ENCODE measurements at places on chromosomes 3 and 15.

DNA sequence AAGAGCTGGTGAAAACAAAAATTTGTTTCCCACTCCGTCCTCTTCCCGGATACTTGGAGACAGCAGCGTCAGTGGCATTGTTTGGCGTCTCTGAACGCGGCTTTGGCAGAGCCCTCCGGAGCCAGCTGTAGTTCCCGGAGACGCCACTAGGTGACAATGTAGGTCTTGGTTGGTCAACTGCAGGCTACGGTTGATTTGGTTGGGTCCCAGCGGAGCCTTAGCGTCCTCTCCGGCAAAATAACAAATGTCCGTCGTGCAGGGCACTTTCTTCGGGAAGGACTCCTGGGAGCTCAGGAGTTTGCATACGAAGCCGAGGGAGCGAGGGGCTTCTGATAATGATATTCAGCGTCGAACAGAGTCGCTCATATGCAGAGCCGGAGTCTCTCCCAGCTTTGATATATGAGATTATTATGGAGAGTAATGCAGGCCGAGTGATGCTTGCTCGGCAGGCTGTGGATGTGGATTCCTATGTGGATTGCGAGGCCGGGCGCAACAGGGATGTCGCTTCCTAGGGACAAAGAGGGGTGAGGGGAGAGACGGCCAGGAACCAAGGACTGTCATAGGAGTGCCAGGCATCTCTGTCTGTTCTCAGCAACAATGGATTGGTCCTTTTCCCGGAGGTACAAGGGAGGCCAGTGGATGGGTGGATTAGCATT, 74.8 kb downstream of the IL20RB start:
- peak; percentile 62 for DNase-seq

- DNase-seq = no peak
Measured at GRCh38 chr3:23096041-23096440, 107.1 kb upstream of the UBE2E2 start.

- no peak for DNase-seq
Measured at GRCh38 chr3:8778475-8778874, 9.1 kb upstream of the OXTR start.

DNA sequence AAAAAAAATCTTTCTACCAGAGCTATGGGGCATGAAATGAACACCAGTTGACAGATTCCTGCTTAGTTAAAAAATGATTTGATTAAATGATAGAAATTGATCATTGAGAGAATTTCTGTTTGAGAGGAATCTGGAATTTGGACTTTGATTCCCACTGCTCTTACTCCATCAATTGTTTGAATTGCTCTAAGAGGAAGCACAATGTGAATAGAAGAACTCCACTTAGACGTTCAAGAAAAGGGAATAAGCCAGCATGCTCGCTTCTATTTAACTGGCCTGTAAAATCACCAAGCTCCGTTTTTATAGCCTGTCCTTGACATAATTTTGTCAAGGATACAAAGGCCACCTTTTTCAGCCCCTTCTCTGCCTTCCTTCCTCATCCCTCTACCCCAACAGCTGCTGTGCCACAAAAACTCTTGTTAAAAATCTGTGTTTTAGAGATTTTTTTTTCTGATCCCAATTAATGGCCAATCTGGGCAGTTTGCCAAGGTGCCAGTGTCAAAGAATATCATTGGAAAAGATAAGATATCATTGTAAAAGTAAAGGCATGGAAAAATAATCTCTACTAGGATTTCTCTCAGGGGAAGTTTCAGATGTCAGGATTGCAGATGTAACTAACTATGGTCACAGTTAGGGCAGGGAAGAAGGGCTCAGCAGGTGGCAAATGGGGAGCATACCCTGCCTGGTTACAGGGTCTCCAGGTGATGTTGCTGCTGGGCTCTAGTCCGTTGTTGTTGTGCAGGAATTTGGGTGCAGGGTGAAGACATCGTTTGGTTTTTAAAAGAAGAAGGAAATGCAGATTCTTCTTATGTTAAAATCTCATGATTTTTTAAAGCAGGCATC, 301.8 kb upstream of the PDZRN3 start:
- DNase-seq = no peak

DNA sequence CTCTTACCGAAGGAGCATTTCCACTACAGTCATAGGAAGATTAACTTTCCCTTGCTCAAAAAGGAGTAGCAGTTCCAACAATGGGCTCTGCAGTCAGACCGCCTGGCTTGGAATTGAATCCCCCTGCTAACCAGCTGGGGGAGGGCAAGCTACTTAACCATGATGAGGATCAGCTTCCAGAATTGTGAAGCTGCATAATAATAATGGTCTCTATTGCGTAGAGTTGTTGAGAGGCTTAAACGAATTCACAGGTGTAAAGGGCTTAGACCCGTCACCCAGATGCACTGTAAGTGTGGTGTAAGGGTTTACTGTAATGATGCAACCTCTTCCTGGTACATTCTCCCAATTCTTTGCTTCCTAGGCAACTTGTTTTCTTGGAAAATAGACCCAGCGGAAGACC, 185.2 kb upstream of the RGMA start:
- no peak for DNase-seq

DNA sequence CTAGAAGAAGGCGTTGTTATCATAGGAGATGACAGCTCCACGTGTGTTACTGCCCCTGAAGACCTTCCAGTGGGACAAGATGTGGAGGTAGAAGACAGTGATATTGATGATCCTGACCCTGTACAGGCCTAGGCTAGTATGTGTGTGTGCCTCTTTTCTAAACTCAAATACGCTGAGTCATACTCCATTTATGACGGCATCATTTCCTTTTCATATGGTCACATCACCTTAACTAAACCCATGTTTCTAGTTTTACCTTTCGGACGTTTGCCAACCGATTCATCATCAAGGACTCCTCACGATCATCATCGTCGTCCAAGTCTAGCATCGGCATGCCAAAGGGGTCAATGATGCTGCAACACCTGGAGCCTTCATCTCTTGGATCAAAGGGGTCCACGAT, 149.0 kb downstream of the CBLB start:
- DNase-seq = no peak
